ENCODE measurements at places on chromosomes 6 and 20.

DNA sequence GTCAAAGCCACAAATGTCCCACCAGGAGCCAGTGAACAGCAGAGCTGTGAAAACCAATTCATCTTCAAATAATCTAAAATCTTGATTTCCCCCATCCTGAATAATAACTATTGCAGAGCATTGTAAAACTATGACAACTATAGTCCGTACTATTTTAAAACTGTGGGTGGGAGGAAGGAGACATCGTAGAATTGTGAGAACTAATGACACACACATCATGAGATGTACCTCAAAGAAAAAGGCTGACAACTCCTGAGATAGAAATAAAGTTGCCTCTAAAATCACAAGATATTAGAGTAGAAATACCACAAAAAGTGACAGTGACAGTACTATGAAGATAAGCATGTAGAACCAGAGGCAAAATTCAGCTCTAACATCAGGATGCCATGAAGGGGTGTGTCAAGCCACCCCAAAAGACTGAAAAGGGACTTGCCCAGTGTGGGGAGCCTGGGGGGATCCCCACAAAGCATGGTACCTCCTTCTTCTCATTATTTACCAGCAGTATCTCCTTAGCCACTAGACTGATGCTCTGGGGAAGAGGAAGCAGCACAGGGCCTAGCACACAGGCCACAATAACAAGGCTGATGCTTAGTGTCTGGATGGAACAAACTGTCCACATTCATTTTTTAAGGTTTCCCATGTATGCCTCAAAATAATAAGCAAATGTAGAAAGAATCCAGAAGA lies 13.4 kb downstream of the NAPB start:
- DNase-seq: no peak

DNA sequence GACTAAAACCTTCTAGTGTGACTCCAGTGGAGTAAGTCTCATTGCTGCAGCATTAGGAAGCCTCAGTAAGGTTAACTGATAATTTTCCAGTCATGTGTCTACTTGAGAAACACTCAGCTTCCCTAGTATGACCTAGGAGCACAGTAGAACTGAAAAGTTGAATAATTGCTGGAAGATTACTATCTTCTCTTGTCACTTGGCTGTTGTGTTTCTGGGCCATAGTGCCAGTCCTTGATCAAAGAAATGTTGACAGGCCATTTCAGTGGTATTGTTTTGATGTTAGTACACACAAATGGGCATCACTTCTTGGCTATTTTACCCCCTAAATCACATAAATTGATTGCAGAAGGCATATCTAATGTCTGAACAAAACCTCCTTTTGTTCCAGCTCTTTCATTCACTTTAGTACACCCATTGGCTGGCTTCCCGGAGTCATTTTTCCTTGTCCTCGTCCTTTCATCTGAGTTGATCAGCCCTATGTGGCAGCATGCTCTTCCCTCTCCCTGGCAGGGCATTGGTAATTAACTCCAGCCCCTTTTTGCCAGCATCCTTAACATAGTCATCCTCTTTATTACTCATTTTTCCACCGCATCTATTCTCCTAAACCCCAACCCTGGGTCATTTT lies 6.0 kb downstream of the ENPP3 start:
- no peak for DNase-seq

DNA sequence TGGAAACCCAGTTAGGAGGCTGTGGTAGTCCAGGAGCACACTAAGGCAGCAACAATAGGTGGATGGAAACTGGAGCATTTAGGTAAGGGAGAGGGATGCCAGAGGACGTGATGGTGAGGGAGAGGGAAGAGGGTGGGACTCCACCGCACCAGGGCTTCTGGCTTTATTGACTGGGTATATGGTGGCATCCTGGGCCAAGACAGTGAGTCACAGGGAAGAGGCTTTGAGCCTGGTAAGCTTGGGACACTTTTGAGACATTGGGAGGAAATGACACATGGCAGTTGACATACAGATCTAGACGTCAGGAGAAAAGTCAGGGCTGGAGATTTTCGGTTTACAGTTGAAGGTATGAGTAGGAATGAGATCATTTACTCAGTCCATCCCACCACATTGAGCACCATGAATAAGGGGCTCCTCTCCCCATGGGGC lies 14.9 kb downstream of the NT5E start:
- DNase-seq: no peak

DNA sequence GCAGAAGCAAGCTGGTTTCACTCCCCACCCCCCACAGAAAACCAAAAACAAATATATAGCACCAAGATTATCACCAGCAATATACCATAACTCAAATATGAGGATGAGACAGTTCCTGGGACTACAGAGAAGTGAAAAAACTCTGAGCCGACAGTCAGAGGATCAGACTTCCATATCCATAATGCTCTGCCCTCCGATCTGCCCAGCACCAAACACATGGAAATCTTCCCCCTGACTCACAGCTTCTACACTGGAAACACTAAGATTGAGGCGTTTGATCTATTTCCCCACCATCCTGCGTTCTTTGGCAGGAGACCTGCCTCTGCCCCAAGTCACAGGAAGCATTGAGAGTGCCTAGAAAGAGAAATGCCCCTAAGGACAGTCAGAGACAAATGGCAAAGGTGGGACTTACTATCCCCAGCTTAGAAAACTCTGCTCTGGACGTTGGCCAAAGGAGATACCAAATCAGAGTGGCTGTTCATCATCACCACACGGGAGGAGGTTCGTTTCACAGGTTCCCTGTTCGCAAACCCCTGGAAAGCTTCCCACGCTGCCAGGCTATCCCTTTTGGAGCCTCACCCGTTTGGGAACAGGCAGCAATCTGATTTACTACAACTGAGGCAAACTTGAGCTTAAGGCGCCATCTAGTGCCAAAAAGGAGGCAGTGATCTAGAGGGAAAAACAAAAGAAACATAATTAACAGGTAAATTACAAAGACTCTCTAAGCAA lies 48.7 kb upstream of the SRSF6 start:
- DNase-seq: no peak

- DNase-seq: no peak
Observed at GRCh38 chr6:150627154-150627553, 27.5 kb downstream of the PLEKHG1 start.

DNA sequence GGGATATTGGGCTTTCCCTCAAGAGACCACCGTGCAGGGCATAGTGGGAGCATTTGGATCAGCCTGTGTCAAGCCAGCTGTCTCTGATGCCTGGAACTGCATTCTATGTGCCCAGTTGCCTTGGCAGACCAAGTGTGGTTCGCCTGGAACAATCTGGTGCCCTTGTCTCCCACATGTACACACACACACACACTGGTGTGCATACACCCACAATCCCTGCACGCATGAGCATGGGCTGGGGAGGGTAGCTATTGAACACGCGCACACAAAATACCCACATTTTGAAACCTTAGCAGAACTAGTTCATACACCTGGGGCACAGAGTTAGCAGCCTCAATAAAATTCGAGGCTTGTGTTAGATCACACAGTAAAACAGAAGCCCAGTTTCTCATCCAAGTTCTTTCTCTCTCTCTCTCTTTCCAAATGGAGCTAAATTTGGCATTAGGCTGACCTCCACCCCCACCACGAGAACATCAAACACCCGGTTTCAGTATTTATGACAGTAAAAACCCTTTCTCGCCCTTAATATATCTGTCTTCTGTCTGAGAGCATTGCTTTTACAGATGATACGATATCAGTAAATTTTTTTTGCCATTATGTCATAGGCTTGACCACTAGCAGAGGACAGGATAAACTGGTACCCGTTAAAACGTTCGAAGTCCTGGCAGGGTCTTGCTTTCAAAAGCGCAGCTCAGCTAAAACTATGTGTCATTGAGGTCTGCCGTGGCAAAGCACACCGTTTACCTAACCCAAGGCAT lies 18.2 kb upstream of the NFATC2 start:
- no peak for DNase-seq

DNA sequence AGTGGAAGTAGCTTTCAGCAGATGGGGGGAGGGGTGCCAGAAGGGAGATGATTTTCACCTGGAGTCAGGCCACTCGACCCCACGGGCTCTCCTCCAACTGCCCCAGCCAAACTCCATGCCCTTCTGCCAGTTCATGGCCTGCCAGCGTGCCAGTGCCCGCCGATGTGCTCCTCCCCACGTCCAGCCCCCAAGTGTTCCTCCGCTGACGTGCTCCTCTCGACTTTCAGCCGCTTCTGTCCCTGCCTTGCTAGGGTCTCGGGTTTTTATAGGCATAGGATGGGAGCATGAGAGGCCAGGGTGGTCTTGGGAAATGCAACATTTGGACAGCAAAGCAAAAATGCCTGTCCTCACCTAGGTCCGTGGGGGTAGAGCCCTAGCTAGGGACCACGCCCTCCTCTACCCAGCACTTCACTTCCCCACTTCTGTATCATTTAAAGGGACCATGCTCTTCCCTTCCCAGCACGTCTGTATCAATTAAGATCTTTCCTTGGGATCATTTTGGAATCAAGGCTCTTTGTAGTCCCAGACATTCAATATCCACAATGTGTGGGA lies 54.4 kb downstream of the PRND start:
- no peak for DNase-seq

- no peak for DNase-seq
Observed at GRCh38 chr6:35754452-35755277, 17.8 kb downstream of the ARMC12 start.

- DNase-seq: no peak
Observed at GRCh38 chr6:160871320-160871719, 120.2 kb upstream of the MAP3K4 start.

DNA sequence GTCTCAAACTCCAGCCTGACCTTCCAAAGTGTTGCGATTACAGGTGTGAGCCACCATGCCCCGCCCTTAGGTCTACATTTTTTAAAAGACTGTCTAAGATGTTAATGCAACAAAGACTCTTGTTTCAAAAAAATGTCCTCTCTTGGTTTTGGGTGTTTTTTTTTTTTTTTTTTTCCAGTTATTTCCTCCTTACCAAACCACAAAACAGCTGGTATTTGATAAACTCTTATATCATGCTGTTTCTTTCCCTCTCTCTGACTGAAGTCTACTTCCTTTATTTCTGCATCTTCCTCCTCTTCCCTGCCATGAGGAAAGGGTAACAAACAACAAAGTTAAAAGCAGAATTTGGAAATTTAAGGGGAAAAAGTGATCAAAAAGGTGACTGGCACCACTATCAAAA lies 21.2 kb downstream of the STK38 start:
- DNase-seq: no peak

GRCh38 chr6:94357381-94357980 lies 938.1 kb upstream of the EPHA7 start:
- no peak for DNase-seq

DNA sequence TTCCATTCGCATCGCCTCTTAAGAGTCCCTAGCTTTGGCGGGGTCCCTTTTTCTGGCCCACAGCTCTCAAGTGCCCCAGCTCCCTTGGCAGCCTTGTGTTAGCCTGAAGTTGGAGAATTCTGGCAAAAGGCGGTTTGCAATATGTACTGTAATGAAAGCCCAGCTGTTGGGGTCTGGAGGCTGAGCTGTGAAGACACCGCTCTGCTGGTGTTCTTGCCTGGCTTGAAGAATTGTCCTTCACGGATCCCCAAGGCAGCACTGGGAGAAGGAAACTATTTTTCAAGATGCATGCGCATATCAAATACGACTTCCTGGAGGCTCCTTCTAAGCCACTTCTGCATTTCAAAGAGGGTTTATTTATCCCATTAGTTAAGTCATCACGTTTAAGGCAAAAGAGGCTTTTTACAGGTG lies 21.4 kb upstream of the CITED2 start:
- no peak for DNase-seq

DNA sequence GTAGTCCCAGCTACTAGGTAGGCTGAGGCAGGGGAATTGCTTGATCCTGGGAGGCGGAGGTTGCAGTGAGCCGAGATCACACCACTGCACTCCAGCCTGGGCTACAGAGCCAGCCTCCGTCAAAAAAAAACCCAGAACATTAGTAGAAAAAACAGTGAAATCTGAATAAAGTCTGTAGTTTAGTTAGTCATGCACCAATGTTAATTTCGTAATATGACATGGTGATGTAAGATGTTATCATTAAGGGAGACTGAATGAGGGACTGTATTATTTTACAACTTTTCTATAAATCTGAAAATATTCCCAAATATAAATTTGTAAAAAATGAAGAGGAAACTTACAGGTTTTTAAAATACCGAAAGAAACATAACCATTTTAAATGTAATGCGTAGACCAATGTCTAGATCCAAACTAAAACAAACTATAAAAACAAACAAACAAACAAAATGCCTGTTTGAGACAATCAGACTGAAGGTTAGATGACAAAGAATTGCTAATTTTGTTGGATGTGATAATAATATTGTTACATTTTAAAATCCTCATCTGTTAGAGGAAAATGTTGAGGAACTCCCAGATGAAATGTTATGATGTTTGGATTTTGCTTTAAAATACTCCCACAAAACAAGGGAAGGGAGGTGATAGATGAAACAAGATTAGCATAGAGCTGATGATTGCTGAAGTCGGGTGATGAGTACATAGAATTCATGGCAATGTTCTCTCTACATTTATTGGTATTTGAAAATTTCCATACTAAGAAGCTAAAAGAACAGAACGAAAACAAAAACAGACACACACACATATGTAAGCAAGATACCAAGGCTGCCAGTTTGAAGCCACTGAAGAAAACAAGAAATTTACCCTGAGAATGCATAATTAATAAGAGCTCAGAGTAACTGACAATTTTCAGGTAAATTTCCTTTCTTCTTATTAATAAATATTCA lies 1.8 kb downstream of the GSTA4 start:
- DNase-seq: no peak

DNA sequence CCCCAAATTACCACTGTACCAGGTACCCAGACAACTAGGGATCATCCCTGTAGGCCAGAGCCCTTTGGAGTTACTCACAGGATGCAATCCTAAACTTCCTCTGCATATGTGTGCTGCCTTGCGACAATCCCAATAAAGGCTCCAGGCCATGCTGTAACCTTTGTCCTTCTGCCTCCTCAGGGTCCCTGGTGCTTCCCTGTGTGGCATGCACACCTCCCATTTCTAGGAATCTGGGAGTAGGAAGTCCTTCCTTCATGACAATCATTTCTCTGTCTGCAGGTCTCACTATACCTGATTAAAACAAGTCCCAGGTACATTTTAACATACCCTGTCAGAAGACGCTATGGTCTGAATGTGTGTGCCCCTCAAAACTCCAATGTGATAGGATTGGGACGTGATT lies 37.0 kb upstream of the MCUR1 start:
- no peak for DNase-seq

DNA sequence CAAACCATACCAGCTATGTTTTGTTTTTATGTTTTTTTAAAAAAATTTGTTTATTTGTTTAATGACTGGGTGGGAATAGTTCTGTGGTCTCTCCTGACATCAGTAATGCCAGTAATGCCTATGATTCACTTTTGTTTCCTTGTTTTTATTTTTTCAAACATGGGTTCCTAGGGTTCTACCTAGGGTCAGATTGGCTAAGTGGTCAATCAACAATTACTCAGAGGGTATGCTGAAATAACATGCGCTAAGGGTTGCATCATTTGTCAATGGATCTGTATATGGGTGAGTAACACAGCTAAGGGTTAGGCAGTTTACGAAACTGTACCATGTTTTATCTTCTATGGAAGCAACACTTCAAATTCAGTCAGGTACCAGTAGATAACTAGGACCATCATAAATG lies 583.8 kb upstream of the GJE1 start:
- DNase-seq: no peak

Measured in D721Med (cell line).